NCI-H2029 (cell line): ENCODE measurements at places on chromosomes 7 and 10.
A peak's percentile ranks its signal among the peaks of the same experiment; 100 is the strongest.

GRCh38 chr7:4642468-4643203 lies 39.5 kb upstream of the FOXK1 start:
- DNase-seq: no peak

GRCh38 chr10:29522918-29523317 lies 111.9 kb downstream of the SVIL start:
- no peak for DNase-seq

DNA sequence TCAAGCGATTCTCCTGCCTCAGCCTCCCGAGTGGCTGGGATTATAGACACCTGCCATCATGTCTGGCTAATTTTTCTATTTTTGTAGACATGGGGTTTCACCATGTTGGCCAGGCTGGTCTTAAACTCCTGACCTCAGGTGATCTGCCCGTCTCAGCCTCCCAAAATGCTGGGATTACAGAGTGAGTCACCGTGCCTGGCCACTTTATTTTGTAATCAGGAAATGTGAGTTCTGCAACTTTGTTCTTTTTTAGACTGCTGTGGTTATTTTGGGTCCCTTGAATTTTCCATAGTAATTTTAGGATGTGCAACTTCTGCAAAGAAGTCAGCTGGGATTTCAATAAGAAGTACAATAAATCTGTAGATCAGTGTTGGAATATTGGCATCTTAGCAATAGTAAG lies 96.8 kb downstream of the CYTH3 start:
- DNase-seq: no peak

- no peak for DNase-seq
Measured at GRCh38 chr7:127514499-127514898, 70.9 kb downstream of the GCC1 start.

DNA sequence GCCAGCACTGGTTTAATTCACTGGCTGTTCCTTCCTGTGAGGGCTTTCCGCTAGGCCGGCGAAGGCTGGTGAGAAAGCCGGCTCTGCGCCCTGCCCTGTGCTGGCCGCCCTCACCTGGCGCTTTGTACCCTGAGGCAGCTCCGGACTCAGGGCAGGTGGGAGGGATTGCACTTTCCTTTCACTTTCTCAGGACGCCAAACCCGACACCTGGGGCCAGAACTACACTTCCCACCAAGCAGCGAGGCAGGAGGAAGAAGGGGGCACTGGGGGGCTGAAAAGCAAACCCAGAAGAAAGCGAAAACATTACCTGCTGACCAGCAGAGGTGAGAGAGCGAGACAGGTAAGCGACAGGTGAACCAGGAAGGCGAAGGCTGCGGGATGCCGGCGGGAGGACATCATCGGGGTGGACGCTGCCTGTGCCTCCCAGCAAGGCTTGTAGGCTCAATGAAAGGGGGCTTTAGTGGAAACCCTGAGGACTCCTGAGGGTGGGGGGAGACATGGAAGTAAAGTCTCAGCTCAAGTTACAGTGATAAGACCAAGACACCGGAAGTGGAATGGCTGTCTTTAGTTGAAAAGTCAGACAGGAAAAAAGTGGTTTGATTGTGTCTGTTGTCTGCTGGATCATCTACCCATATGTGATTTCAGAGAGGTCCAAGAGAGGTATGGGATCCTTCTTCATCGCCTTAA lies at the start of gene RAB19:
Gene RAB19, plus strand, starts transcription at position 181 of the 687 bp plus-strand sequence. CDS start 3,589 bp downstream, outside the sequence.
- DNase-seq: peak; percentile 55

GRCh38 chr7:84985073-84985784 lies 201.6 kb downstream of the SEMA3D start:
- no peak for DNase-seq

GRCh38 chr10:121608469-121609190 lies 10.4 kb upstream of the FGFR2 start:
- DNase-seq: no peak

- no peak for DNase-seq
Measured at GRCh38 chr10:86970162-86970981, 2.1 kb downstream of the ADIRF start.

DNA sequence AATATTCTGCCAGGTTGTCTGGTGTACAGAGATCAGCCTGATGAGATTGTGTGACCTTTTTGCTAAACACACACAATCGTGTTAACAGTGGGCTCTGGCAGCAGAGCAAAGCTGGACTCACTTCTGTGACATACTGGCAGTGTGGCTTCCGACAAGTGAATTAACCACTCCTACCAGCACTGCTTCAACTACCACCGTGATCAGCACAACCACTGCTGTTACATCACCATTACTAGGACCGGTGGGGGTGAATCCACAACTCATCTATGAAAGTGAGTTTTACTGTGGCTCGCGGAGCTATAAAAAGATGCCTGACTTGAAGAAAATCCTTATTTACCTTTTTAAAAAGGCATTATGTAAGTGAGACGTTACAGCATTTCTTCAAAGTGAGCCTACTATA lies 135.6 kb downstream of the WDR37 start:
- DNase-seq: no peak

- no peak for DNase-seq
Measured at GRCh38 chr7:74407958-74408357, 45.7 kb upstream of the GTF2IRD1 start.

DNA sequence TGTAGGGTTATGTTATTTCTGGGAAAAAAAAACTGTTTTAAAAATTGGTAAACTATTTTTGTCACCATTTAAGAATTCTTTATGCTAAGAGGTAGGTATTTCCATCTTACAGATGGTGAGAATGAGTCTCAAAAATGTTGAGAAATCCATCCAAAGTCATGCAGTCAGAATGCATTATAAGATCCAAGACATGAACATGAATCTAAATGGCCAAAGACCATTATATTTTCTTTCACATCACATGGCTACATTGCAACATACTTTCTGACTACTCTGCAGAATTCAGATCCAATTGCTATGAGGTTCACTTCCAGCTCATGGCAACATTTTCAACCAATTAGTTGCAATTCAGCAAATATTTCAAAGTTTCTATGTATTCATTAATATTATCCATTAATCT lies 181.2 kb downstream of the TWIST1 start:
- DNase-seq: no peak

GRCh38 chr7:47337531-47337930 lies 244.4 kb downstream of the TNS3 start:
- no peak for DNase-seq

GRCh38 chr7:74289018-74289658 lies at the start of gene CLIP2:
Gene CLIP2, plus strand, starts transcription at chr7:74289407. Its CDS starts 28,140 bp downstream, at chr7:74317547.
- peak; percentile 75 for DNase-seq

GRCh38 chr7:103851357-103851756 lies 138.1 kb downstream of the RELN start:
- DNase-seq: no peak

DNA sequence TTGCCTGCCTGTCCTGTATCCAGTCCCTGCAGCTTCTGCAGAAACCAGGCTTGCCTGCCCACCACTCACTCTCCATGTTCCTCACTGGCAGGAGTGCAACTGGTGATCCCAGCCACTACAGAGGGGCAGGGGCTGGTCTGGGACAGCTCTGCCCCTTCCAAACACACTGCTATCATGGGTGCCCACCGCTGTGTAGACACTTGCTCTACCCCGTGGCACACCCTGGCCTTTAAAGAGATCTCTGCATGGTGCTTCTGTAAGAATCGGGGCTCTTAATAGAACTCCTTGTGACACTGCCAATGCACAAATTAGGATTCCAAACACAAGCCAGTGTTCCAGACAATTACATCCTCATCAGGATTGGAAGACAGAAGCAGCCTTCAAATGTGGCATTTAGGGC lies 41.7 kb downstream of the C10orf90 start:
- DNase-seq: no peak
